ENCODE measurements at places on chromosomes 2 and 18.

DNA sequence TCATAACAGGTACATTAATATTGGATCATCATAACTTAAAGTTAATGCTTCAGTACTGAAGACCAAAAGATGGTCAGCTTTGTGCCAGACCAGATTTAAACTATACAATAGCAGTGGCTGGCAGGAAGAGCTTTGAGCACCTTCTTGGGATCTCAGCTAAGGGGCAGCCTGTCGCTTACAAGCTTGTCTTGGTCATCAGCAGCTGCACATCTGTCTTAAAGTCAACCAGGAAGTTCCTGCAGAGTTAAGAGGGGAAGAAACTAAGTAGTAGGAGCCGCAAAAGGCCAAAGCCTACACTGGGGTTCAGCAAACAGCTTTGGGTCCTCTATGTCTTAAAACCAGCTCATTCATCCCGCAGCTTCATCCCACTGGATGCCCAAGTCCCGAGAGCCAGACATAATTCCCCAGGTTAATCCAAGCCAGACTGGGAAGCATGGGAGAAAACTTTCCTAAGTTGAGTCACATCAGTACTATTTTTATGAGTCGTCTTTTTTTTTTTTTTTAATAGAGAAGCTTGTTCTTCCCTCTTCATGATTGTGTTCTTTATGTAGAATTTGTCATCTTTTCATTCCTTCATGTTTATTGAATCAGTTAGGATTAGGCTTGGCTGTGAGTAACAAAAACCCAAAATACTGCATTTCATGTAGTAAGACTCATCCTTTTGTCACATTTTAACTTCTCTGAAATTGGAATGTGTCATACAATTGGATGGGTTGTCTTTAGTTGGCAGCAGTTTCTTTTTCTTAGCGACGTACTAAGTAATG is 59.3 kb downstream of the SERTAD2 start:
- DNase-seq: no peak

- DNase-seq: no peak
These were observed 137.5 kb downstream of the PHLPP1 start for GRCh38 chr18:62852851-62853250.

GRCh38 chr2:79740879-79741443 is 228.1 kb downstream of the CTNNA2 start:
- no peak for DNase-seq

DNA sequence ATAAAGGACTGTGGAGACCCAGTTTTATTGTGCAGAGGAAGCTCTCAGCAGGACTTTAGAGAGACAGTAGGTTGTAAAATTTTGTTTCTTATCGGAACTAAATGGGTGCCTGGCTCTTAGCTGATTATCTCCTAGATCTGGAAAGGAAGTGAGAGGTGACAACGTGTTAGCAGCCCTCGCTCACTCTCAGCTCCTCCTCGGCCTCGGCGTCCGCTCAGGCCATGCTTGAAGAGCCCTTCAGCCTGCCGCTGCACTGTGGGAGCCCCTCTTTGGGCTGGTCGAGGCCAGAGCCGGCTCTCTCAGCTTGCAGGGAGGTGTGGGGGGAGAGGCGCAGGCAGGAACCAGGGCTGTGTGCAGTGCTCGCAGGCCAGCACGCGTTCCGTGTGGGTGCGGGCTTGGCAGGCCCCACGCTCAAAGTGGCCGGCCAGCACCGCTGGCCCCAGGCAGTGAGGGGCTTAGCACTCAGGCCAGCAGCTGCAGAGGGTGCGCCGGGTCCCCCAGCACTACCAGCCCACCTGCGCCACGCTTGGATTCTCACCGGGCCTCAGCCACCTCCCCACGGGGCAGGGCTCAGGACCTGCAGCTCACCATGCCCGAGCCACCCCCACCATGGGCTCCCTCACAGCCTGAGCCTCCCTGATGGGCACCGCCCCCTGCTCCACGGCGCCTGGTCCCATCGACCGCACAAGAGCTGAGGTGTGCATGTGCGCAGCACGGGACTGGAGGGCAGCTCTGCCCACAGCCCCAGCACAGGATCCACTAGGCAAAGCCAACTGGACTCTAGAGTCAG is 4.6 kb upstream of the MFF start:
- no peak for DNase-seq

- DNase-seq: no peak
These were observed 87.3 kb upstream of the SPHKAP start for GRCh38 chr2:228268756-228269155.

DNA sequence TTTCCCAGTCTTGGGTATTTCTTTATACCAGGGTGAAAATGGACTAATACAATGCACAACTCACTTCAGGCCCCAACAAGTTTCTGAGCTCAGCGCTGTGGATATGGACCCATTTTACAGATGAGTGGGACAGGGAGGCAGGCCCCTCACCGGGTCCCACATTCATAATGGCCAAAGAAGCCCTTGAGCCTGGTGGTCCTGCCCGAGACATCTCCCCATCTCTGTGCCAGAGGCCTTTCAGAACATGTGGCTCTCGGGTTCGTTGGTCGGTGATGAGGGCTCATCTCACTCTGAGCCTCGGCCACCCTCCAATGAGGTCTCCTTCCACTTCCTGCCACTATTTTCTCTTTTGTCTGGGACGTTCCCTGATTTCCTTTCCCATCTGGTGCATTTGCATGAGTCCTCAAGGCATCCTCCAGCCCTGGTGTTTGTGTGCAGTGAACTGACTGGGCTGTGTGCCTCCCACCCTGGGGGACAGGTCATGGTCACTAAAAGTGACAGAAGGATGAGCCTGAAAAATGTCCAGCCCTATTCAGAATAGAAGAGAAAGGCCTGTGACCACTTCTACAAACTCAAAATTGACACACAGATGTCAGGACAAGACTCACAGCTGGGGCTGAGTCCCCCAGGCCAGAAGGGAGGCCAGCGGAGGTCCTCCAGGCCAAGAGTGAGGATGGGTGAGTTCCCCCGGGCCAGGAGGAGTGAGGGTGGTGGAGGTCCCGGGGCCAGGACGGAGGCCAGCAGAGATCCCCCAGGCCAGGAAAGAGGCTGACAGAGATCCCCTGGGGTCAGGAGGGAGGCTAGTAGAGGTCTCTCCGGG is 134.5 kb downstream of the PTGR3 start:
- DNase-seq: no peak

DNA sequence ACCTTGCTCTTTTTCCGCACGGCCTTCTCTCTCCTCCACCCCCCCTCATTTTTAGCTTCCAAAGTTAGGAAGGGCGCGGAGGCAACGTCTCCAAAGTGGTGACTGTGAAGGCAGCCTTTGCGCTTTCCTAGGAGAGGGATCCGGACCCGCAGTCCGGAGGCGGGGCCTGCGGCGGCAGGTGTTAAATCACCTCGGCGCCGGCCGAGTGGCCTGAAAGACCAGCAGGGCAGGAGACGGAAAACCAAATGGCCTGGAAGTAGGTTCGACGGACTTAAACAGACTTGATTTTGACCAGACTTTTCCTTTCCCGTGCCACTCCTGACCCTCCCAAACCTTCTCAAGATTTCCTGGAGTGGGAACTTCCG is 615 bp downstream of the GORASP2 start:
- DNase-seq: peak; percentile 27

- DNase-seq: no peak
These were observed 784 bp downstream of the CRACDL start for GRCh38 chr2:98935111-98935770.

GRCh38 chr2:27212626-27213471 is 781 bp upstream of the SLC5A6 start:
- peak; percentile 25 for DNase-seq

GRCh38 chr2:73823916-73824523 is 4.7 kb upstream of the STAMBP start:
- DNase-seq: no peak

GRCh38 chr2:184554736-184555135 is 43.6 kb upstream of the ZNF804A start:
- DNase-seq: no peak

- DNase-seq: no peak
These were observed 520.5 kb upstream of the ZEB2 start for GRCh38 chr2:145040433-145040832.

- no peak for DNase-seq
These were observed 24.9 kb downstream of the PELI1 start for GRCh38 chr2:64119369-64119768.

- DNase-seq: no peak
These were observed 85.6 kb upstream of the TSPYL6 start for GRCh38 chr2:54341656-54342055.

- no peak for DNase-seq
These were observed 151.8 kb downstream of the IRS1 start for GRCh38 chr2:226647621-226648518.

- DNase-seq: no peak
These were observed 11.6 kb downstream of the TRIB2 start for GRCh38 chr2:12728221-12728777.

DNA sequence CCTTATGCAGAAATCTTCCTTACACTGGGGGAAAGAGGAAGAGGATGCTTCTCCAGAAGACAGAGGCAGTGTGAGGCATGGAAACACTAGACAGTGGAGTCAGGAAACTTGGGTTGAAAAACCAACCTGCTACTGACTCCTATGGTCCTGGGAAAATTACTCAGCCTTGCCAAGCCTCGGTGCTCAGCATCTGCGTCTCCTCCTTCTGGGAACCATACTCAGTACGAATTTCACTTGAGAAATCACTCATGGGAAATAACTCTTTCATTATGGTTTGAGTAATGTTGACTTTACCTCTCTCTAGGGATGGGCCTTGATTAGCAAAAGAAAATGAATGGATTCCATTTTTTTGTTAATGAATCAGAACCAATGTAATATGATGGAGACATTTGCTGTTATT is 96.5 kb downstream of the KCNE4 start:
- DNase-seq: no peak

- no peak for DNase-seq
These were observed 29.5 kb downstream of the MBOAT2 start for GRCh38 chr2:8974016-8974415.
